ENCODE measurements at places on chromosomes 7 and 10.

- DNase-seq, result no peak
Measured at GRCh38 chr10:24518981-24519597, 204.6 kb downstream of the ARHGAP21 start.

- DNase-seq, result no peak
Measured at GRCh38 chr7:43537765-43538403, 45.0 kb upstream of the STK17A start.

- no peak for DNase-seq
Measured at GRCh38 chr7:27300421-27300820, 57.8 kb downstream of the EVX1 start.

DNA sequence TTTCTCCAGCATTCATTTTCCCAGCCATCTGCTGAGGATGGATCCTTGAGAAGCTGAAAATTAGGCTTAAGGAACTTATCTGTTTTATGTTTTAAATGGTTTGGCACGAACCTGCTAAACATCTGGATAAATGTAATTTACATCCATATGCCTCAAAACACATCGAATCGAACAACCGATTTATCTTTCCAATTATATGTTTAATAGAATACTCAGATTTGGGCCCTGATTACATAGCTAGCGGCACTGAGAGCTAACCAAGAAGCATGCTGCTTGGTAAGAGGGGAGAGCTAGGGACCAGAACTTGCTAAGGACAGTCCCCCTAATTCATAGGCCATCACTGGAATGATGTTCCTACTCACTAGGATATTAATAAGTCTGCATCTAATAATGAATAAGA lies 144.4 kb downstream of the BUB3 start:
- no peak for DNase-seq

DNA sequence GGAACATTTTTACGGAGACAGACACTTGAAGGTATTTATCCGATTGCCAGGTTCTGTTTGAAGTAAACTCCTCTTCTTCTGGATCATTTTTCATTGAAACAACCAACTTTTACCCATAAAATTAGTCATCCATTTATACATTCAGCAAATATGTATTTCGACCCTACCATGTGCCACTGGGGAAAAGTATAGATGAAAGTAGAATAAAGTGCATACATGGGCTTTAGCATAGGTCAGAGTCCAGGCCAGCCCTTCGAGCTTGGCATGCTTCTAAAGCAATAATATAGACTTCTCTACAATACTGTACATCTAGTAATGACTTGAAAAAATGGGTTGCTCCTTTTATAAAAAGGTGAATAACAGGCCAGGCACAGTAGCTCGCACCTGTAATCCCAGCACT lies 10.1 kb downstream of the SLC25A16 start:
- no peak for DNase-seq

GRCh38 chr7:18667466-18667865 lies 171.9 kb downstream of the HDAC9 start:
- no peak for DNase-seq

DNA sequence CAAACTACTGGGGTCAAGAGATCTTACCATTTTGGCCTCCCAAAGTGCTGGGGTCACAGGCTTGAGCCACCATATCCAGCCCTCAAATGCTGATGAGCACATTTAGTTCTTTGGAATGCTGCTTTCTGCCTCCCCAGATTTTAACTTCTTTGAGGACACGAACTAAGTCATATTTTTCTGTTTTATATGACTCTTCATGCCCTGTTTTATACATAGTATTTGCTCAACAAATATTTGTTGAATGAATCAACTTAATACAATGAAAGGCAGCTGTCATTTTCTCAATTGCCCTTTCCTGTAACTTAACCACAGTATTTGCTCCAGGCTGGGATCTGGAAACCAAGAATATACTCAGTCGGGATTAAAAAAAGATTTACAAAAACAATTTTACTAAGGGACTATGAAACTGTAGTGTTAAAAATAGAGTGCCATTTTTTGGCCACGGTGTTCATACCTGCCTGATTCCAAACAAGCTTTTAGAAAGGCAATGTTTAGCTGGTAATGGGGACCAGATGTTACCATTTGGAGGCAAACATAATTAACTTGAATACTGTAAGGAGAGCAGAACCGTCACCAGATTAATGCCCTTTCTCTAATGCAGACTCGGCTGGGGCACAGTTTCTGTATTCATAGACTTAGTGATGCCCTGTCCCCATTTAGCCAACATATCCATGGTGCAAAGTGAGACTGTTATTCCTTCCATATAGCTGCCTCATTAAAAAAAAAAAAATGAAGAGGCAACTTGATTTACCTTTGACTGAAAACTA lies 117.6 kb downstream of the NRP1 start:
- DNase-seq, result no peak

GRCh38 chr7:82672078-82672477 lies 228.5 kb upstream of the CACNA2D1 start:
- no peak for DNase-seq

- DNase-seq, result no peak
Measured at GRCh38 chr10:3568983-3569382, 216.0 kb downstream of the KLF6 start.

DNA sequence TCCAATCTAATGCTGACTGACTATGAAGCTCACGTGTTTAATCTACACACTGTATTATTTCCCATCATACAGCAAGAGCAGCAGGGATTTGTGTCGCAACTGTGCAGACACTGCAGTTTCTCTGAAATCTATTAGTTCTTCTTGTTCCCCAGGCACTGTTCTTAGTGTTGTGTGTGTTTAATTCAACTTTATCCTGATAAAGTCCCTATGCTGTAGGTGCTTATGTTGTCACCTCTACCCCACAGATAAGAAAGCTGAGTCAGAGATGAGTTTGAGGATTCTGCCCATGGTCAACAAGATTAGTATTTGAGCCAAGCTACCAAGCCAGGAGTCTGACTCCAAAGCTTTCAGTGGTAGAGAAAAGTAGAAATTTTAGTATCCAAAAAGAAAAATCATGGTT lies 22.5 kb upstream of the EPHB6 start:
- DNase-seq, result no peak

- no peak for DNase-seq
Measured at GRCh38 chr10:81917666-81918065, 42.7 kb downstream of the NRG3 start.

GRCh38 chr7:934469-935163 lies 19.9 kb downstream of the ADAP1 start:
- no peak for DNase-seq

DNA sequence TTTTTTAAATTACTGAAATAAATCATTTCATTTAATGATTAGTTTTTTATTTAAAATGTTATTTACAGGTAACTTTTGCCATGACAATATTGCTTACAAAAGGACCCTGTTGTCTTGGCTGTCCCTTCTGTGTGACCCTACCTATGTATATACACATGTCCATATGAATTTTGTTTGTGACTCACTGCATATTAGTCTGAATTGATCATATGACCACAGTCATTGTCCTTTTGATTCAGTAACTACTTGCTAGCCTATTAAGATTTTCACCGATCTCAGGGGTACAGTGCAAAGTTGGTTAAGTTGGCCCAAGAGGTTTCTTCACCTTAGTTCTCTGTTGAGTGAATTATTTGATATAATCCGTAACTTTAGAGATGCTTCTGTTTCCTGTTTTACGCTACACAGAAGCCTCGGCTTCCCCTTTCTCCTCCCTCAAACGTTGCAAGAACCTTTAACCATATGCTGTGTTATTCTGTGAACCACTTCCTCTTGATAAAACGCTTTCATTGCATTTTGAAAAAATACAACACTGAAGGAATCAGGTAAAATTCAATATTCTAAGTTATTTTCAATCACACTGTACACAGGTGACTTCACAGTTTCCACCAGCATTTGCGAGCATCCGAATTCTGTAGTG lies 43.9 kb downstream of the APBB1IP start:
- DNase-seq, result no peak

DNA sequence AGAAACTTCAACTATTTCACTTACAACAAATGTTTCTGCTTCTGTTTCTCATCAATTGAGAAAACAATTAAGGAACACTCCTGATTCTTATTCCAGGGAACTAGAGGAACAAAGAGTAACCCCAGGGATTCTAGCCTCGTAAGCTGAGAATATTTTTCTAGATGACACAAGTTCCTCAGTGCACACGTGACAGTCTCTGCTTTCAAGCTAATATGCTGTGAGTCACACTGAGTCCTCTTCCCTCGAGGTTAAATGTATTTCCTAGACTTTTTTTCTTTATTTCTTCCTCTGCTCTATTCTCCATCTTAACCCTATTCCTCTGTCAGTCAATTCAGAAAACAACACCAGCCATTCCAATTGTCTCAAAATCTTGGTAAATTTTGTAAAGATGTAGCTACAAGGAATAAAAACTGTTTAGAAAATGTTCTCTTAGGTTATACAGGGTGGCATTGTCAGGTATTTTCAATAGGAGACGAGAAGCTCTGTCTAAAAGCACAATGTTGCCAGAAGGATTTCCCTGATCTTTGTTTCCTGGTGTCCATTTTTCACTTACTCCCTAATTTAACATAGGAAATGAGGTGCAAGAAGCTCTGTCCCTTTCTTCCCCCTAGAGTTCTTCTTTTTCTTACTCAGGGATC lies 5.8 kb upstream of the C1GALT1 start:
- DNase-seq, result no peak

DNA sequence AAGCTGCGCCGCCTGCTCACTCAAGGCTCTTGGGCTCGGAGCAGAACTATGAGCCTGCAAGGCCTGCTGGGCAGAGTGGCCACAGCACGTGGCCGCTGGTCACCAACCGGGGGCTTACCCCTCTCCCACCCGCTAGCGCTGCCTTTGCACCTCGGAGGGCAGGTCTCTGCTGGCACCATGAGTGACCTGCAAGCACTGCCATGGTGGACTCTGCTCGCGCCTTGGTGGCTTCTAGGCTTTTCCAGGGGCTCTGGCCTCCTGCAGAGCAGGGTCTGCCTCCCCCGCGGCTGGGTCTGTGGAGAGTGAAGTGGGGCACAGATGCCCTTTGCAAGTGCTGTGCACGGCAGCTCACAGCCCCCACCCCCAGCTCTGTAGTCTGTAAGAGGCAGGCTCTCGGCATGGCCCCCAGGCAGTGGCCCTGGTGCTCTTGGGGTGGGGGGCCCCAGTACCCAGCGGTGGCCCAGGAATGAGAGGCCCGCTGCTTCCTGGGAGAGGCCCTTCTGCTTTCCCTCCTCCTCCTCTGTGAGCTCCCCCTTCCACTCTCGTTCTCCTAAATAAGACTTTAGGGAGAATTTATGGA lies 119.6 kb downstream of the INPP5A start:
- DNase-seq, result no peak

- no peak for DNase-seq
Measured at GRCh38 chr10:87775766-87776165, 42.3 kb downstream of the ATAD1 start.

GRCh38 chr7:148230883-148231282 lies 359.7 kb upstream of the C7orf33 start:
- no peak for DNase-seq

All from NCI-H526 treated with DMSO at 0.1 percent for 48 hours (cell line).